ENCODE measurements at places on chromosomes 6 and 20.

DNA sequence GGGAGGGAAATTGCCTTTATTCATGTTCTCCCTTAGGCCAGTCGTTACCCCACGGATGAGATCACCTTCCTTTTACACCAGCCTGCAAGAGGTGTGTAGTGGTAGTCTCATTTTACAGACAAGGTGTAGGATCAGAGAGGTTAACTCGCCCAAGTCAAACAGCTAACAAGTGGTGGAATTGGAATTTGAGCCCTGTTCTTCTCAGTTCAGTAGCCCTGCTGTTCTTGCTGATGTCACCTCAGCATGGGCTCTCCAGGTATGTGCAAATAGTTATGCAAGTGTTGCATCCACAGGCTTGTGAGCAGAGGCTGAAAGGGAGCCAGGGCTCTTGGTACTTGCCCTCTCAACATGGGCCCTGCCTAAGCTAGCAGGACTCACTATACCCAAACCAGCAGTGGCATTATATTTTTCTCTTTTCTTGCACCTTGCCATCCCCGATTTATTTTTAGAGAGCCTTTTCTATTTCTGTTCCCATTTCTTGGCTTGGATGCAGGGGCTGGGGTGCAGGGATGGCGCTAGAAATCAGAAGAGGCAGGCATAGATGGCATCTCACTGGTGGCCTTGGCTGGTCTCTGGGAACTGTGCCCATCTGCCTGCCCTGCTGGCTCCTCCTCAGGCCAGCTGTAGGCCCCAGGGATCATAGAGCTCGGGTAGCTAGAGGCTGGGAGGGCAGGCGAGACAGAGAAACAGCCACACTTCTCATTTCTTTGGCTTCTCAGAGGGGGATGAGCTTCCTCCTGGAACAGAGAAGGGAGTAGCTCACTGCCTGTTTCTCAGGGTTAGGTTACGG, 18.2 kb downstream of the PPARD start:
- no peak for DNase-seq

- no peak for DNase-seq
Measured at GRCh38 chr6:110355022-110355421, 3.1 kb downstream of the METTL24 start.

GRCh38 chr6:45741437-45742171, 274.1 kb downstream of the CLIC5 start:
- DNase-seq, result peak; percentile 23

GRCh38 chr6:3428700-3429099, 28.1 kb downstream of the SLC22A23 start:
- no peak for DNase-seq

DNA sequence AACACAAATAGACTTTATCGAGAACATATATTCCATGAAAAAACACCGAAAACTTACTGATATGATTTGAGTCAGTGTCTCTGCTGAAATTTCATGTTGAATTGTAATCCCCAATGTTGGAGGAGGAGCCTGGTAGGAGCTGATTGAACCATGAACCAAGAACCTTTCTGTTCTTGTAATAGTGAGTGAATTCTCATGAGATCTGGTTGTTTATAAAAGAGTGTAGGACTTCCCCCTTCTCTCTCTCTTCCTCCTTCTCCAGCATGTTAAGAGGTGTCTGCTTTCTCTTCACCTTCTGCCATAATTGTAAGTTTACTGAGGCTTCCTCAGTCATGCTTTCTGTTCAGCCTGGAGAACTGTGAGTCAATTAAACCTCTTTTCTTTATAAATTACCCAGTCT, 1289.3 kb upstream of the CITED2 start:
- DNase-seq, result no peak

DNA sequence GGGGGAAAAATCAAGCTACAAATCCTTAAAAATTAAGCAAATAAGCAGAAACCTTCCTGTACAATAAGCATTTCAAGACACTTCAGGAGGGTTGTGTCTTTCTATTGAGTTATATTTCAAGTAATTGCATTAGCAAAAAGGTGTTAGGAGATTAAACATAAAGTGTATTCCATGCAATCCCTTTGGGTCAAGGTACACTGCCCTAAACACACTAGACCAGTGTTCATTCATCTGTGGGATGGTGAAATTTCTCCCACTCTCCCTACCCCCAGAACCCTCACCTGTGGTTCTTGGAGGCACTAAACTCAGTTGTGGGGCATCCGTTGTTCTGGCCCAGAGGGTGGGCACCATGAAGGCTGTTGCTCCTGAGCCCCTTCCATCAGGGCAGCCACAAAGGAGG, 205.1 kb upstream of the SGK1 start:
- no peak for DNase-seq

DNA sequence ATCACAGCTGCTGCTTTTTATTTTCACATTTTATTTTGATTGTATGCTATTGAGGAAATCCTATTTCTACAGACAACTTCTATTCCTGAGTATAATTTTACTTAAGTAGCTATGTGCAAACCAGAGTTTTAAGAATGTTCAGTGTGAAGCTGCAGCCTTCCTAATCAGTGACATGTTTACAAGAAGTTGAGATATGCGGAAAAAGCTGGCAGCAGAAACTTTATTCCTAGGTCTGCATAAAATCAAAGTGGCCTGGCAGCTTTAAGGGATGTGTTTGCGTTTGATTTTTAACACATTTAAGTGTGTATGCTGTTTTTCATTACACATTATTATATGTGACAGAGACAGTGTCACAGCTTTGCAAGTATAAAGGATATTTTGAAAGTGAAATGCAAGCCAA, 26.3 kb downstream of the MAPK14 start:
- no peak for DNase-seq

- DNase-seq, result no peak
Measured at GRCh38 chr6:71466362-71466761, 177.8 kb downstream of the OGFRL1 start.

DNA sequence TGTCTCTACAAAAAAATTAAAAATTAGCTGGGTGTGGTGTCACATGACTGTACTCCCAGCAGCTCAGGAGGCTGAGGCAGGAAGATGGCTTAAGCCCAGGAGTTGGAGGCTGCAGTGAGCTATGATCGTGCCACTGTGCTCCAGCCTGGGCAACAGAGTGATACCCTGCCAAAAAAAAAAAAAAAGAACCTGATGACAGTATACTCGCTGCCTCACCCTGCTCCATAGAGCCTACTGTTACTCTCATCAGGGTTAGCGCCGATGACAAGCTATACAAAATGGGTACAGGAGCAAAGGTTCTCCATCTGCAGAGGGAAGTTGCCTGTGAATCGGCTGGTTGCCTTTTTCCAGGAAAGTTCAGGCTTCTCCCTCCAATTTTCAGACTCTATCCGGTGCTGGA, 53.4 kb downstream of the GMPR start:
- DNase-seq, result no peak

DNA sequence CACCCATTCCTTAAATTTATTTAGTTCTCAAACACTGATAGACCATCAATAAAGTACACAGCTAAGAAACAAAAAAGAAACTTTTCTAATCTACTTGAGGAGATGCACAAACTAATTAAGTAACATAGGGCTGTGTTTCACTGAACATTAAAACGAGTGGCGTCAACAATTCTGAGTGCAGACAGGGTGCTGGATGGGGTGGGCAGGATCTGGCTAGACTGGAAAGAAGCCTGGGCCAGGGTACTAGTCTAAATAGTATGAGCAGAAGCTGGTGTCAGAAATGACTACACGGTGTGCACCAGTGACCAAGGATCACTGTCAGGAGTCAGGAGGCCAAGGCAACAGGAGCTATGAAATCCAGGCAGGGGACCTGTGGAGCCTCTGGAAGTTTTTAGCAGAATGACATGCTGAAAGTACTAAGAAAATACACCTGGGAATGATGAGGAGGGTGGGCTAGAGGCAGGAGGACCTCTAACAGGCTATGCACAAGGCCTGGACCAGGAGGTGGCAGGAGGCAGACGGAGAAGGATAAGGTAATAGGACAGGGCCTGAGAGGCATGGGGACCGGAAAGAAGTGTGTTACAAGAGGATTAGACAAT, 13.3 kb downstream of the ZBTB24 start:
- no peak for DNase-seq

GRCh38 chr20:39897058-39897457, 792.0 kb downstream of the MAFB start:
- no peak for DNase-seq

GRCh38 chr20:32775336-32775991, 13.3 kb downstream of the DNMT3B start:
- DNase-seq, result no peak

- no peak for DNase-seq
Measured at GRCh38 chr6:139250296-139251044, 41.3 kb downstream of the TXLNB start.

- no peak for DNase-seq
Measured at GRCh38 chr6:132995009-132995408, 180.6 kb downstream of the RPS12 start.

DNA sequence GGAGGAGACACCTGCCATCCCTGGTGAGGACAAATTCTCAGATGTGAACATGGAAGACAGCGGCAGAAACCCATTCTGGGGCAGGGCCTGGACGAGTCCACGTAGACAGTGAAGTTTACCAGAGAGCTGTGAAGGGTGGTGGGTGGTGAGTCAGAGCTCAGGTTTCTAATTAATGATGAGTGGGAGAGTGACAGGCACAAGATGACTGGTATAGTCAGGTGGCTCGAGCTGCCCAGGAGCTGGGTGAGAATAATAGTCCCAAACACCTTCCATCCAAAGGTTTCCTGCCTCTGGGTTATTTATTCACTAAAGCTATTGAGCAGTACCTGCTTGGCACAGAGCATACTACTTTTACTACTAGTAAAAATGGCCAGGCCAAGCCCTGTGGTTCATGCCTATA, 6.0 kb downstream of the TLDC2 start:
- no peak for DNase-seq

- no peak for DNase-seq
Measured at GRCh38 chr6:154537511-154538325, 27.2 kb upstream of the CNKSR3 start.

DNA sequence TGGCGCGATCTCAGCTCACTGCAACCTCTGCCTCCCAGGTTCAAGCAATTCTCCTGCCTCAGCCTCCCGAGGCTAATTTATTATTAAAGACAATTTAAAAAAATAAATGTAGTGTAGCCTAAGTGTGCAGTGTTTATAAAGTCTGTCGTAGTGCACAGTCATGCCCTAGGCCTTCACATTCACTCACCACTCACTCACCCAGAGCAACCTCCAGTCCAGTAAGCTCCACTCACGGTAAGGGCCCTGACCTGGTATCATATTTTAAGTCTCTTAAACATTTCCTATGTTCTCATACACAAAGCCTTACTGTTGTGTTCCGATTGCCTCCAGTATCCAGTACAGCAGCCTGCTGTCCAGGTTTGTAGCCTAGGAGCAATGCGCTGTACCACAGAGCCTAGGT, 168.2 kb upstream of the FOXQ1 start:
- no peak for DNase-seq

- no peak for DNase-seq
Measured at GRCh38 chr20:49303065-49303552, 25.3 kb upstream of the ZNFX1 start.

DNA sequence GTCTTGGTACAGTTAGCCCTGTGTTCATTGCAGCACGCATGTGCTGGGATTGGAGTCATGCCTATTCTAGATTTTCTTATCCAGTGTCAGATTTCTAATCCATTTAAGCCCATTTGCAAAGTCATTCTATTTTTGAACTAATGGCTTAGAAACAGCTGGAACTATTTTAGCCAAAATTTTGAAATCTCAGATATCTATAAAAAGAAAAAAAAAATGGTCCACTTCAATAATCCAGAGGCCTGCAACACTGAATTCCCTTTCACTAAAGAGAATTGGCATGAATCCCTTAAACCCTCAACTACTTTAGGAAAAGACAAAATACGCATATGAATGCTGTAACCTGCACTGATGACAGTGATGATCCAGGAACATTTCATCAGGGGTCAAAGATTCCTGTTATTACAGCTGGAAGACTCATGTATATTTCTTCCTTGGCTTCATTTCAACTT, 1.5 kb downstream of the COL21A1 start:
- no peak for DNase-seq

- no peak for DNase-seq
Measured at GRCh38 chr20:25720285-25720684, 23.6 kb upstream of the ZNF337 start.

- no peak for DNase-seq
Measured at GRCh38 chr6:150692604-150693003, 92.9 kb downstream of the PLEKHG1 start.

GRCh38 chr6:28218312-28219248, 6.5 kb upstream of the ZSCAN9 start:
- no peak for DNase-seq

GRCh38 chr6:32868257-32868788, 14.3 kb downstream of the PSMB9 start:
- DNase-seq, result no peak

DNA sequence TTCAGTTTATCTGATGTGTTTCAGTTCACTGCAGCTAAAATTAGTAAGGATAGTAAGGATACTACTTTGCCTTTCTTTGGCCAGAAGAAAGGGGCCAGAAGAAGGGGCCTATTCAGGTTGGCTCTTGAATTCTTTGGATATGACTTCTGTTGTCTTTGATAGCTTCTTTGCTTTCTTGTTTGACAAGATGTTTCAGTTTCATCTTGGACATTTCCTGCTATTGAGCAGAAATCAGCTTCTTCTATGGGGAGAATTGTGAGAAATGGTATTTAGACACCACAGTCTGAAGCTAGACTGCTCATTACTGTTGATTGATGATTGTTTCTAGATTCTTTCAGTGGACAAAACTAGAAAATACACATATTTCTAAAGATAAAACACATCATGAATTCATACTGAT, 23.2 kb downstream of the L3MBTL3 start:
- no peak for DNase-seq

DNA sequence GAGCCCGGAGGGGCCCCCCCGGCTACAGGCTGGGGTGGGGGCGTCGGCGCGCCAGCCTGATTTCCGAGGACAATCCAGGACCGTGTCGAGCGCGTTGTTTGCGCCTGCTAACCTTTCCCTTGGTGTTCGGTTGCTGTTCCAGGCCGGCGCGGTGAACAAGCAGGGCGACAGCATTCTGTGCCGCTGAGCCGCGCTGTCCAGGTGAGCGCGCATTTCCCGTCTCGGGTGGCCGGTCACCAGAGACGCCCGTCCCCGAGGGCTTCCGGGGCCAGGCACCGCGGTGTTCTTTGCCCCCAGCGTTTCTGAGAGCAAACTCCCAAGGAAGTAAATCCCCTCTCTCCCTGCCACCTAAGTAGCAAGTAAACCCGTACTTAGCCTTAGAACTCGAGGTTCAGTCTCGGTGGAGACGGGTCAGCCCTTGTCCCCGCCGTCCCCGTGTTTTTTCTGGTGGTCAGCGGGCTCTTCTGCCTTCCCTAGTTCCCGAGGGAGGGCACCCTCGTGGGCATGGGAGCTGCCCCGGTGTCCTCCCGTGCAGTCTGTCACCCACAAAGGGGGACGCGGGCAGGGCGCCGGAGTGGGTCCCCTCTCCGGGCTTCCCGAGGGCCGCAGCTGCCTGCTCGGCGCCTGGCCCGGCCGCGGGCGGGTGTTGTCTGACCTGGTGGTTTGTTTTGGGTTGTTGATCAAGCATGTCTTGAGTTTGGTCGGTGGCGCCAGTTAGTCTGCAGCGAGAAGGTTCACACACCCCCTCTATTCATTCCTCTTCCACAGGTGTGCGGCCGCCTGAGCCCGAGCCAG, 1.5 kb downstream of the ID4 start:
- no peak for DNase-seq

GRCh38 chr6:117776441-117776840, 101.2 kb downstream of the NUS1 start:
- DNase-seq, result no peak

All from SIG-M5 (cell line).